ENCODE measurements at places on chromosomes 13 and 19.

DNA sequence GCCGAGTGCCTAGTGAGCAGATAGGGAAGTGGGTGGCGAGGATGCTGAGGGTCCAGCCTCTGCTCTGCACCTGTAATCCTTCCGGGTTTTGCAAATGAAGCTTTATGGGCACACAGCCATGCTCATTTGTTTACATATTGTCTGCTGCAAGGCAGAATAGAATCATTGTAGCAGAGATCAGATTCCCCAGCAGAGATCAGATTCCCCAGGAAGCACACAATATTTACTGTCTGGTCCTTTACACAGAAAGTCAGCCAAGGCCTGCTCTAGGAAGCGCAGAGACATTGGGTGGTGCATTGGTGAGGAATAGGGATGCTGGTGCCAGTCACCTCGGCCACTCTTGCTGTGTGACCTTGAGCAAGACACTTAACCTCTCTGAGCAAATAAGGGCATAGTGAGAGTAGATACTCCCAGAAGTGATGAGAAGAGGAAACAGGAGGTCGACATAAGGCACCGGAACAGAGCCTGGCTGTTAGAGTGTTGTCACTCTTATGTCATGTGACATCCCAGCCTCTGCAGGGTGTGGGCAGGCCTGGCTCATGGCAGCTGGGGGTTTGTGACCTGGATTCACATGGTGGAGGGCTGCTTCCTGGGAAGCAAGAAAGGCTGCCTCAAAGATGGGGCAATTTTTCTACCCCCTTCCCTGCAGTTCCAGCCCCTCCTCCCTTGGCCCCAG lies 25.6 kb downstream of the CARM1 start:
- DNase-seq: no peak

DNA sequence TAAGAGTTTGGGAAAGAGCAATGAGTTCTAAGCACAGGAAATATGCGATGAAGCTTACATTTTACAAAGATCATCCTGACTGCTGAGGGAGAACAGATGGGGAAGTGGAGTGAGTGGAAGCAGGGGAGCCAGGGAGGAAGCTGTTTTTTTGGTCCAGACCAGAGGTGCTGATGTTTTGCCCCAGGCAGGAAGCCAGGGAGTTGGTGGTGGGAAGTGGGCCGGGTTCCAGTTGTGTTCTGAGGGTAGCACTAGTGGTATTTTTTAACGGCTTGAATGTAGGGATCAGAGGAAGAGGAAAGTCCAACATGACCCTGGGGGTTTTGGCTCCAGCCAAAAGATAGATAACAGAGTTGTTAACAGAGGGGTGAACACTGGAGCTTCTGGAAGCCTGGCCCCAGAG lies 20.7 kb upstream of the OLFM4 start:
- DNase-seq: no peak

DNA sequence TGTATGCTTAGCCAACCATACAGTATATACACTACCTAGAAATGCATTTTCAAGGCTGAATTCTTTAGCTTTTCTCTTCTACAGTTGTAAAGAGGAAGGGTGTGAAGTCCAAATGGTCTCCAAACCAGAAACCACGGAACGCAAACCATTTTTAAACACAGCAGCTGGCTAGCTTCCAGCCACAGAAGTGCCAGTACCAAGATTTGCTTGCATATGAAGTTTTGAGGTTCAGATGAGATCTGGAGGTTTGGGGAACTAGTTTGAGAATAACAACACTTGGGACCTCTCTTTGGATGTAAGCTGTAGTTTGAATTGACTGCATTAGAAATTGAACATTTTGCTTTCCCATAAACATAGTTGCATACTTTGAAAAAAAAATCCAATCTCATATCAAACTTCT lies 1243.5 kb downstream of the EFNB2 start:
- DNase-seq: no peak

DNA sequence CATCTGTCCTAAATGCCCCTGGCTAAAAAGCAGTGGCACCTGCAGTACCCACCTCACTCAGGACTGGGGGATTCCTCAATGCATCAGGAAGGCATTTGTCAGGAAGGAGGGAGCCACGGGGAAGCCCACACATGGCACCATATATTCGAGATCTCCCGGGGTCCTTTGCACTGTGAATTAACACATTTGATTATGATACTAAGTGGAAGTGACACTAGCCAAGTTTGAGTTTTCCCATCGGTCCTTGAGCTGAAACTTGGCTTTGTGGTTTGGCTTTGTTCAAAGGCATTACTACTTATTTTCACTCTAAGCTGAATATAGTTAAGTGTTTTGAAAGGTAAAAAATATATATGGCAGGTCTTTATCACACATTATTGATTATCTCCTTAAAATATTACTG lies 168.7 kb upstream of the MYO16 start:
- DNase-seq: no peak

DNA sequence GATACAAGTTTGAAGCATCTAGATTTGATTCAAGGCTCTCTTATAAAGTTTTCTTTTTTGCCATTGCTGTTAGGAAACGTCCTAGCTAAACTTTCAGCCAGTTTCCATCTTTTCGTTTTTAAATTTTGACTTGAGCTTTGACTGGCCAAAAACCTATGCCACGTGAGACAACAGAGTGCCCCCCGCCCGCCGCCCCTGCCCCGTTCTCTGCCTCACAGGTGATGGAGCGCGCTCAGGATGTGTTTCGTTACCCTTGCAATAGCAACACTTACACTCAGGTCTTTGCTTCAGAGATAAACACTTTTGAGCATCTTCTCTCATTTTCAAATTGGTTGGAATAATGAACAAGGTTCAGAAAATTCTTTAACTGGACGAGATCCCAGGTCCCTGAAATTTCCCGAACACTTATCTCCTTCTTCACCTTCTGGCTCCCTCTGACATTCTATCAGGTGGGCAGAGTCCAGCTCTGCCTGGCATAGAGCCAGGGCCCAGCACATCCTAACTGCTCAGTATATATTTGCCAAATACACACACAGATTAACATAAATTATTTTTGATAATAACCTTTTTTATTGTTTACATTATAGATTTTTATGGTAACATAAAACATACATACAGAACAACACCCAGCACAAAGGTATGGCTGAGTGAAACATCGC lies 301.1 kb downstream of the IRS2 start:
- no peak for DNase-seq

DNA sequence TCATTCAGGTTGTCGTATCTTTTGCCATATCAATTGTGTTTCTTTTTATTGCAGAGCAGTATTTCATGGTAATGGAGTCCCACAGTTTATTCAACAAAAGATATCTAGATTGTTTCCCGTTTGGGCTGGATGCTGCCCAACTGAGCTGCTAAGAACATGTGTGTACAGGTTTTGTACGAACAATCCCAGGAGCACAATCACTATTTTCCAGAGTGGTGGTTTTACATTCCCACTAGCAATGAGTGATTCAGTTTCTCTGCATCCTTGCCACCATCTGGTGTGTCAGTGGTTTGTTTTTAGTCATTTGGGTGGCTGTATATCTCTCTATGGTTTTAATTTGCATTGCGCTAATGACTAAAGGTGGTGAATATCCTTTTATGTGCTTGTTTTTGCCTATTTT lies 52.7 kb upstream of the ZDHHC20 start:
- peak; percentile 52 for DNase-seq

DNA sequence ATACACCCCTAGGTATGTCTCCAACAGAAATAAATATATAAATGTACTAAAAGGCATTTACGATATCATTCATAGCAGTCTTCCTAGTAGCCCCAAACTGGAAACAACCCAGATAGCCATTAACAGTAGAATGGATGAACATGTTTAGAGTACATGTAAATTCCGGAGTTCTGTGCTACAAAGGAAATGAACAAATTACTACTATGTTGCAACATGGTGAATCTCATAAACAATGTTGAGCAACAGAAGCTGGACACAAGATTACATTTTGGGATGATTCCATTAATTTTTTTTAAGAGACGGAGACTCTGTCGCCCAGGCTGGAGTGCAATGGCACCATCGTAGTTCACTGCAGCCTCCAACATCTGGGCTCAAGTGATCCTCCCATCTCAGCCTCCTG lies 5.9 kb upstream of the SLC7A10 start:
- no peak for DNase-seq

DNA sequence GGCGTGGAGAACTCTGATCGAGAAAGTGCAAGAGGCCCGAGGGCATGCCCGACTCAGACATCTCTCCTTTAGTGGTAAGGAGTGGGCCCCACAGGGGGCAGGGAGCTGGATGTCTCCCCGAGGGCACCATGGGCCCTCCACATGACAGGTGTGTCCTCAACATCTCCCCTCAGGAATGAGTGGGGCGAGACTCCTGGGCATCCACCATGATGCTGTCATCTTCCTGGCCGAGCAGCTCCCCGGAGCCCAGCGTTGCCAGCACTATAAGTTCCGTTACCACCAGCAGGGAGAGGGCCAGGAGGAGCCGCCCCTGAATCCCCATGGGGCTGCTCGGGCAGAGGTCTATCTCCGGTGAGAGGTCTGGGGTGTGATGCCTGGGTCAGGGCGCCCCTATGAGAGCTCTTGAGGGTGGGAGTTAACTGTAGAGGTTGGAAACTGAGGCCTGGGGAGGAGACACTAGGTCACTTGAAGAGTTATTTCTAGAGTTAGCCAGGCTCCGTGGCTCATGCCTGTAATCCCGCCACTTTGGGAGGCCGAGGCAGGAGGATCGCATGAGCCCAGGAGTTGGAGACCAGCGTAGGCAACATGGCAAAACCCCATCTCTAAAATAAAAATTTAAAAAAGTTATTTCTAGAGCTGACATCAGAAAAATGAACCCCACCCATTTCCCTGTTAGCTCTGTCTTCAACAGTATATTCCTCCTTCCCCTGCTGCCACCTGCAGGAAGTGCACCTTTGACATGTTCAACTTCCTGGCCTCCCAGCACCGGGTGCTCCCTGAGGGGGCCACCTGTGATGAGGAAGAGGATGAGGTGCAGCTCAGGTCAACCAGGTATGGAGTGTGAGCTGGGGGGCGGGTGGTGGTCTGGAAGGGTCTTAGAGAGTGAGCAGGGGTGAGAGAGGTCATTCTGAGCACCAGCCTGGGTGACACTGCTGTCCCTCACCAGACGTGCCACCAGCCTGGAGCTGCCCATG lies 5.1 kb downstream of the IGFLR1 start:
- DNase-seq: no peak

DNA sequence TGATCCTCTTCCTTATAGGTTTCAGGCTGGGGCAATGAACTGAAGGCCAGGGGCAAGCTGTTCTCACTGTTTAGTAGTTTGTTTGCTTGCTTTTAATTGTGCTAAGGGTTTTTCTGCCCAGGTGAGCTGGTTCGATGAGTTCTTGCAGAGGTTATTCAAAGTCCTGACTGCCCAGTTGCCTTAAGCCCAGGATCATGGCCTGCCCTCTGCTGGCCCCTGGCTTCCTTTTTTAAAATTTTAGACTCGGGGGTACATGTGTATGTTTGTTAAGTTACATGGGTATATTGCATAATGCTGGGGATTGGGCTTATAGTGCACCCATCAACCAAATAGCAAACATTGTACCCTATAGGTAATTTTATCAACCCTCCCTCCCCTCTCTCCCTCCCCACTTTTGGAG lies 65.7 kb downstream of the ZNF536 start:
- no peak for DNase-seq

DNA sequence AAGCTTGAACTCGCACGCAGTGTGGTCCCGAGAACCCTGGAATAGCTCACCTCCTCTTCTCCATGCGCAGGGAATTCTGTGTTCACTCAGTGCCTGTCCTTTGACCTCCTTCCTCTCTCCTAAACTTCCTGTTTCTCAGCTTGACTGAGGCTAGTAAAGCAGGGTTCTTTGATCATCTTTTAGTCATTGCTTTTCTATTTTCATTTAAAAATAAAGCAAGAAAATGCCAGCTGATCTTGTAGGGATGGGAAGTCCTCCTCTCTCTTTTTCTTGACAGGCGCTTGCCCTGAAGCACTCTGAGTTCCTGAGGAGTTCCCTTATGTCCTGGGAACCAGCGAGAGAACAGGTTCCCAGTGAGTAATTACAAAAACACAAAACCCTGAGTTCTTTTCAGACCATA lies 62.8 kb downstream of the ARHGEF7 start:
- DNase-seq: no peak

- no peak for DNase-seq
Measured at GRCh38 chr19:33441277-33441699, 67.8 kb downstream of the CEBPG start.

DNA sequence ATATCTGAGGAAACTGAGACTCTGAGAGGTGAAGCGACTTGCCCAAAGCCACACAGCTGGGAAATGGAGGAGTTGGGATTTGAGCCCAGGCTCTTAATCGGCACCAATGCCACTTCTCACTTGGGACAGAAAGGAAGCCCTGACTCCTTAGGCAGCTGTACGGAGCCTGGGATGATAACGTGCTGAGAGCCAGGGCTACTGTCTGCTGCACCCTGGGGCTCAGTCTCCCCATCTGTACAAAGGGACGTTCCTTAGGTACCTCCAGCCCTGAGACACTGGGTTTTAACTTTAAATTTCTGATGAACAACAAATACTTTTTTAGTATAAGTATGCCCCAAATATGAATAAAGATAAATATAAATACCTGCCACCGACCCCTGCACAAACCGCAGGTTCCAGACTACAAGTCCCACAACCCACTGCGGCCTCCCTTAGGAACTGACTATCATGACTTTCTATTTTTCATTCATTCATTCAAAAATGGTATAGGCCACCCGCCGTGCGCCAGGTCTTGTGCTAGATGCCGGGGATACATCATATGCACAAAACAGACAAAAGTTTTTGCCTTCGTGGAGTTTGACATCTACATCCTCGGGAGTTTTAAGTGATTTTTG lies 776 bp upstream of the NCLN start:
- peak; percentile 31 for DNase-seq

Measured in RWPE1 (cell line).